ENCODE measurements at places on chromosomes 6 and 20.

DNA sequence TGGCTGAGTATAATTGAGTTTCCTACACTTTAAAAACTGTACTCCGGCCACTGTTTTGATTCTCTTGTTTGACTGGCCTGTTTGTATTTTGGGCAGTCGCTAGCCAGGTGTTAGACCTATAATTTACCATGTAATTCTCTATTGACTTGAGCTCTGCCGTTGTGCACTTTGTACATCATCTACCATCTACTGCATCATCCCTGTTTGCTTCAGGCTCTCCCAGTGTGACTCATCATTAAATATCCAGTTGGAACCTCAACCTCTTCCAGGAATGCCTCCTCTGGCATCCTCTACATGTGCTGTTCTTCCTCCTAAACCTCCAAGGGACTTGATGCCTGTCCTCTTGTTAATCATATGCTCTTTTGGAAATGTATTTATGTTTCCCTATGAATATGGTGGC, 72.3 kb downstream of the FARS2 start:
- DNase-seq: no peak

DNA sequence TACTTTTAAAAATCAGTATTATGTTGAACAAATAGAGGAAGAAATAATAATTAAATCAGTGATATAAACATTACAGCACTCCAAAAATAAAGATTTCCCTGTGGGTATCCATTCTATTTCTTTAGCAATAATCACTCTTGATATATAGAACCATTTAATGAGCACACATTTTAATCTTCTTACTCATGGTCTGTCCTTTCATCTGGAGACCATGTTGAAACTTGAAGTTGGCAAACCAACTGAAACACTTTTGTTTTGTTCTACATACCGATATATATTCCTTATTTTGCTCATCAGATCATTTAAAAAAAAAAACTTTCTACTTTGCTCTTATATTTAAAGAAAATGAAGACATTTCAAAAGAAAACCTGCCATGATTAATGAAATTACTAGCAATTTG, 13.4 kb downstream of the C6orf58 start:
- no peak for DNase-seq

DNA sequence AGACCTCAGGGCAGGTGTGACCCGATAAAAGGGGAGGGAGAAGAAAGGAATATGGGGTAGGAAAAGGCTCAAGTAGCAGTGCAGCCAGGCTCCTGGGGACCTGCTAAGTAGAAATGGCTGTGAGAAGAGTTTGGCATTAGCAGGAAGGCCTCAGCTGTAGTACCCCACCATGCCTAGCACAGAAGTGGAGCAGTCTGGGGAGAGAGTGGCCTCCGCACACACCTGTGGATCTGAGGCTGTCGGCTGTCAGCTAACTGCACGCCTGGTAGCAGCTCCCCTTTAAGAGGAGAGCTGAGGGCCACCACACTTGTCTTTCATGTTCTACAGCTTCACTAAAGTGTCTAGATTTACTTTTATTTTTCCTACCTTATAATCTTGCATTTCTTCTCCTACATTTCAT, 24.6 kb downstream of the PDE7B start:
- no peak for DNase-seq

DNA sequence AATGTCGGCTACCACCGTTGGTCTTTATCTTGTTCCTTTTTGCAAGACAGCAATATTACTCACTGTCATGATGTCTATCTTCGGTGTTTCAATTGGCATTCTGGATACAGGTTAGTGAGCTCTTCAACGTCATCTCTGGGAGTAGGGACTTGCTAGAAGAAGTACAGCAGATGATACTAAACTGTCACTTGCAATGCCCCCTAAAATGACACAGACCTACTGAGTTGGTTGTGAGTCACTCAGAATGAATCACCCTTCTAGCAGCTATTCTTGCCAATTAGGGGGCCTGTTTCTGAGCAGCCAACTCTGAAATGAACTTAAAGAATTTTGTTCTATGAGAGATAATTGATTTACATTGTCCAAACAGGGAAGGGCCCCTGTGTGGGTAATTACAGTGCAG, 176.5 kb downstream of the SLC16A10 start:
- no peak for DNase-seq

GRCh38 chr6:105873211-105873704, 212.9 kb upstream of the PRDM1 start:
- no peak for DNase-seq

DNA sequence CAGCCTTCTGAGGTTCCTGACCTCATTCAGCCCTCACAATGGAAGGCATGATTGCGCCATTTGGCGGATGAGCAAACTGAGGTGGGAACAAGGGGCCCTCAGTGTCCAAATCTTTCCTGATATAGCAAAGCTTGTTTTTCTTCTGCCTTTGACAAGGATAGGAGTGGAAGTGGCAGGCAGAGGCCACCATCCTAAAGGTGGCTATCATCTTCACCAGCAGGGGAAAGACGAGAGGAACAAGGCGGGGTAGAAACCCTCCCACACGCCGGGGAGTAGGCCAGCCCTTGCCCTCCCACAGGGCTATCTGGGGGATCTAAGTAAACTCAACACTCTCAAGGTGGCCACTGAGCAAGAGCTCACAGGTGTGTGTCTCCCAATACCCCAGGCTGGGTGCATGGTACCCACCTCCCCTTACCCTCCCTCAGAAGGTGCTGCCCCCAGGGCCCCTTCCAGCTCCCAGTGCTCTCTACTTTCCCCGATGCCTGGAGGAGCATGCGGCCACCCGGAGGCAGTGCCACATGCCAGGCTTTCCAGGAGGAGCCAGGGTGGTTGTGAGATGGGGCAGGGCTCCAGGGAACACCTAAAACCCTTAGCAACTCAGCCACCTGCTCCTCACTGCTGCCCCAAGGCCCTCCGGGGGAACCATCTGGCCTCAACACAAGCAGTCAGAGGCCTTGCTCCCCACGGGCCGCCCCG, 11.2 kb downstream of the SPDEF start:
- no peak for DNase-seq

GRCh38 chr20:54792688-54793087, 317.3 kb downstream of the DOK5 start:
- DNase-seq: no peak

- DNase-seq: no peak
Measured at GRCh38 chr6:136514591-136514990, 35.6 kb downstream of the MAP7 start.

GRCh38 chr6:105765239-105765638, 320.9 kb upstream of the PRDM1 start:
- DNase-seq: no peak

GRCh38 chr20:32116079-32116521, 6.6 kb downstream of the TM9SF4 start:
- DNase-seq: no peak

DNA sequence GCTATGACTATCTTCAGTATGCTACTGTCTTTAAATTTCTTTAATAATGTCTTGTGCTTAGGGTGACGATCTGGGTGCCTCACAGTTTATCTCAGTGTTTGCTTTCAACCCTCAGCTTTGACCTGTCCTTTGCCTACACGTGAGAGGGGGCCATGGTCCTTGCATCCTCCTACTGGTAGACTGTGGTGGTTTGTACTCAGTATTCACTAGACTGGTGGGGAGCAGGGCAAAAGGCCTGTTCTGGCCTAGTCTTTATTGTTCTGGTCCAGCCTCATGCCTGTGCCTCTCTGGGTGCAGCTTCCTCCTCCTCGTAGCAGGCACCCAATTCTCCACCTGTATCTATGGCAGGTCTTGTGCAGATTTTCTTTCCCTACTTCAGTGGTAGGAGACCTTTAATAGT, 354.9 kb downstream of the CD109 start:
- no peak for DNase-seq

- no peak for DNase-seq
Measured at GRCh38 chr6:27066802-27067201, 180.7 kb upstream of the PRSS16 start.

DNA sequence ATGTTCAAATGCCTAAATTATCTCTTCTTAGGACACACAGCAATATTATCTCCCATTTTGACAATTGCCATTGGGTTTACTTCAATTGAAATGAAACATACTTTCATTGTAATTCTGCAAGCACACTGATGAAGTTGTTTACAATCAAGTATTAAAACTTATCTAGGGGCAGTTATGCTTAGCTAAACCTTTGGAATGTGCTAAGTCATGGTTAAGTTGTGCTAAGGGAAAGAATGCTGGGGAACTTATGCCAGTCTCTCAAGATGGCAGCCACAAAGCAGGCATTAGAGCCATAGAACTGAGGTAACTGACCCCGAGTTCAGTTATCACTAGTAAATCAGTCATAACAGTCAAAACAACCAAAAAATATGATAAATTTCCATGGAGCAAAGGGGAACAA, 59.1 kb upstream of the NT5E start:
- no peak for DNase-seq

- no peak for DNase-seq
Measured at GRCh38 chr6:5896476-5897200, 110.1 kb downstream of the NRN1 start.

DNA sequence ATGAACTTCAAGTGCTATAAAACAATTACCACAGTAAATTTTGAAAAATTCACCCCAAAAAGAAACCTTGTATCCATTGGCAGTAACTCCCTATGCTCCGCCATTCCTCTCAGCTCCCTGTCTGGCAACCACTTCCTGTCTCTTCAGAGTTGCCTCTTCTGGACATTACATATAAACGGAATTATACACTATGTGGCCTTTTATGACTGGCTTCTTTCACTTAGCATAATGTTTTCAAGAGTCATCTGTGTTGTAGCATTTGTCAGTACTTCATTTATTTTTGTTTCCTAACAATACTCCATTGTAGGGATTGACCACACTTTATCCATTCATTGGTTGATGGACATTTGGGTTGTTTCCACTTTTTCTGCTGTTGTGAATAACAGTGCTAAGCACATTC, 50.1 kb downstream of the CEP43 start:
- no peak for DNase-seq

- DNase-seq: no peak
Measured at GRCh38 chr20:33627577-33628216, 34.4 kb upstream of the C20orf144 start.

- no peak for DNase-seq
Measured at GRCh38 chr6:20778459-20778858, 244.2 kb downstream of the CDKAL1 start.

GRCh38 chr6:133208183-133208755, 32.9 kb upstream of the EYA4 start:
- DNase-seq: no peak

DNA sequence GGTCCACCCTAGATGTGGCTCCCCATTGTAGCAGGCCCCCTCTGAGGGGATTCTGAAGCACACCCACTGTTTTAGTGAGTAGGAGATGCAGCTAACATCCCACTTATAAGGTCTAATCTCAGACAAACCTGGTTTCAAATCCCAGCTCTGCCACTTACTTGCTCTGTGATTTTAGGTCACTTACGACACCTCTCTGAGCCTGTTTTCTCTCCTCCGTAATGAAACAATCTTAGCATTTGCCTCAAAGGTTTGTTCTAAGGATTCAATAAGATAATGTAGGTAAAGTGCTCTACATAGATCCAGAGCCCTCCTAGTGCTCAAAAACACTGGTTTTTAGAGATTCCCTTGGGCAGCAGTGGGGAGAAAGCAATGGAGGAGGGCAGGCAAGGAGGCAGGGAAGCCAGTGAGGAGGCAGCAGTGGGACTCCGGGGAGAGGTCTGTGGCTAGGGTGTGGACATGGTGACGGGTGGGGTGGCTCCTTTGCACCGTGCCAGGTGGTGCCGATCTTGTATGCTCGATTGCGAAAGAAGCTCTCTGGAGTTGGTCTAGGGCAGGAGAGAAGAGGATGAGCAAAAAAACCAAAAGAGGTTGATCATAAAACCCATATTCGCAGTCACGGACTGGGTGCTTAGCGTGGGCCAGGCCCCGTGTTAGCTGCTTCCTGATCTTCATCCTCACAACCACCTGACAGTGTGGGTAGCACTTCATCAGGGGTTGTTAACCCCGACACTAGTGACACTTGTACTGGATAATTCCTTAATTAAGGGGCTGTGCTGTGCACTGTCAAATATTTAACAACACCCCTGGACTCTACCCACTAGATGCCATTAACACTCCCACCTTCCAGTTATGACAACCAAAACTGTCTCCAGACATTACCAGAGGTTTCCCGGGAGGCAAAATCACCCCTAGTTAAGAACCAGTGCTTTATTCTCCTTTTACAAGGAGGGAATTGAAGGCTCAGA, 16.8 kb upstream of the PTGIS start:
- DNase-seq: no peak

- no peak for DNase-seq
Measured at GRCh38 chr6:123928529-123928928, 124.9 kb downstream of the NKAIN2 start.

- no peak for DNase-seq
Measured at GRCh38 chr20:49560646-49561045, 7.3 kb downstream of the PTGIS start.

DNA sequence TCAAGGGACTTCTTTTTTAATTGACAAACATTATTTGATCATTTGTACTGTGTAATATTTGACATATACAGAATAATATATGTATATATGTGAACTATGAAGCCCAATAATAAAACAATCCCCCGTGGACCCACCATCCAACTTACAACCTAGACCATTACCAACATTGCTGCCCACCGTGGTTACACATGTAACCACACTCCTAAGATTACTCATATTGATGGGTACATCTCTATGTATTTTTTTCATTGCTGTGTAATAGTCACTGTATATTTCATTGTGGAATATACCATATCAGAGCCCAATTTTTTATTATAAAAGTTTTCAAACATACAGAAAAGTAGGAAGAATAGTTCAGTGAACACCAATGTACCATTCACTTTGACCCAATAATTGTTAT, 94.3 kb downstream of the RTN4IP1 start:
- no peak for DNase-seq

- no peak for DNase-seq
Measured at GRCh38 chr20:63394069-63394919, 33.1 kb upstream of the CHRNA4 start.

- no peak for DNase-seq
Measured at GRCh38 chr6:80211286-80211685, 104.8 kb downstream of the BCKDHB start.

DNA sequence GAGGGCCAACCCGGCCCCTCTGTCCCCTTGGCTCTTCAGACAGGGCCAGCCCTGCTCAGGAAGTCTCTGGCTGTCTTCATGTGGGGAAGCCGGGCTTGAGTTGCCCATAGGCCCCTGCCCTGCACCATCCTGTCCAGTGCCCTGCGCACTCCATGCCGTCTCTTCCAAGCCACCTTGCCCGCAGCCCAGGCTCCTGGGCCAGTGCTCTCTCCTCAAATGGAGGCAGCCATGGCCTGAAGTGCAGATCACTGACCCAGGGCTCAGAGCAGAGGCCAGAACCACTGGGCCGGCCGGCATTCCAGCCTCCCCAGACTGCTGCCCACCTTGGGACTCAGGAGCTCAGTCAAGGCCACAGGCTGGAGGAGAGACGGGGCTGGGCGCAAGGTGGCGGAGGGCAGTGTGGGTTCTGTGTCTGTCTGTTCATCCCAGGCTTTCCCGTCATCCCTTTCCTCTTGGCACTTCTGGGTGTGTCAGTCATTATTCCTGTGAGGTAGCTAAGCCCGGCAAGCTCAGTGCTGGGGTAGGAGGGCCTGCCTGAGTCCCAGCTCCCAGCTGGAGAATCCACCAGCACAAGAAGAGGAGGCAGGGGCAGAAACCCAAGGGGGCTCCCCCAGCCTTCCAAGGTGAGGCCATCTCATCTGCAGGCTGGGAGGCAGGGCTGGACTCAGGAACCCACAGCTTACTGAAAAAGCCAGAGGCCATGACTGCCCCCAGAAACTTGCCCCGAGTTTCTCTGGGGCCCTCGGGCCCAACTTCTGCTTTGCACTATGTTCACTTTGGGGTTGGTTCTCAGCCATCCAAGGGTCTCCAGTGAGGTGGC, 22.4 kb downstream of the SDCBP2 start:
- no peak for DNase-seq

GRCh38 chr6:125104425-125104824, 49.1 kb upstream of the TPD52L1 start:
- no peak for DNase-seq

GRCh38 chr6:125962900-125963497, 6.4 kb downstream of the HINT3 start:
- no peak for DNase-seq
